ENCODE measurements at places on chromosomes 5 and 9.

- peak; percentile 97 for DNase-seq
These were observed 8.4 kb upstream of the PHYHD1 start for GRCh38 chr9:128912270-128912853.

GRCh38 chr9:90680534-90680933 is 37.9 kb upstream of the DIRAS2 start:
- no peak for DNase-seq

- no peak for DNase-seq
These were observed 300.8 kb downstream of the DNAH5 start for GRCh38 chr5:13643734-13644133.

- peak; percentile 31 for DNase-seq
These were observed 120.3 kb downstream of the INVS start for GRCh38 chr9:100219347-100219746.

GRCh38 chr9:132235894-132236661 is 74.2 kb downstream of the NTNG2 start:
- peak; percentile 59 for DNase-seq

GRCh38 chr9:127903557-127904475 is 4.4 kb upstream of the ST6GALNAC6 start:
- no peak for DNase-seq

DNA sequence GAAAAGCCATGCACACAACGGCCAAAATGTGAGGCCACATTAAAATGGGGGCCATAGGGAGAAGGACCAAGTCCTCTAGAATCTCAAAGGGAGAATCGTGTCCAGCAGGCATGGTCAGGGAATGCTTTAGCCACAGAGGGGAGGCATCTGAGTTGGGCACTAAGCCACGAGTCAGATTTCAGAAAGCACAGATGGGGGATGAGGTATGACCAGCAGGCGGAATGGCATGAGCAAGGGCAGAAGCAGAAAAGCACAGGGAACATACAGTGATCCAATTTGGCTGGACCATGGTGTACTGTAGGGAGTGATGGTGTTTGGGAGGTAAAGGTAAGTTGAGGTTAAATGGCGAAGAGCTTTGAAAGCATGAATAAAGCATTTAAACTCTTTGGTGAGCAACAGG is 214.6 kb downstream of the TLE1 start:
- no peak for DNase-seq

DNA sequence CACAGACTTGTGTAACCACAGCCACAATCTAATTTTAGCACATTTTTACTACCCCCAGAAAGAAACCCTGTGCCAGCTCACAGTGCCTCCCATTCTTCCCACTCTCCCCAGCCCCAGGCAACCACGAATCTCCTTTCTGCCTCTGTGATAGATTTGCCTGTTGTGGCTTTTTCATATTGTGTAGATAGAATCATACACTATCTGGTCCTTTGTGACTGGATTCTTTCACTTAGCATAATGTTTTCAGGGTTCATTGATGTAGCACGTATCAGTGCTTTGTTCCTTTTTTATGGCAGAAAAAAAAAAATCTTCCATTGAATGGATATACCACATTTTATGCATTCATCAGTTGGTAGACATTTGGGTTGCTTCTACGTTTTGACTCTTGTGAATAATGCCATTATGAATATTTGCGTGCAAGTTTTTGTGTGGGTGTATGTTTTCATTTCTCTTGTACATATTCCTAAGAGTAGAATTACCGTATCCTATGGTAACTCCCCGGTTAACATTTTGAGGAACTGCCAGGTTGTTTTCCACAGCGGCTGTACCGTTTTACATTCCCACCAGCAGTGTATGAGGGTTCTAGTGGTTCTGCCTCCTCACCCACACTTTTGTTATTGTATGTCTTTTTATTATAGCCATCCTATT is 64.5 kb downstream of the RCL1 start:
- no peak for DNase-seq

All from iris pigment epithelial cell (primary cell).